A549 treated with Mapracorat at 1 μM for 4 hours (cell line): ENCODE measurements at places on chromosomes 13 and 19. TPM values are rescaled to one million over a fixed set of nuclear protein-coding genes. Genes with fewer than 3 reads are reported as not detected.

Gene ZNF93
- total RNA-seq = not detected in 5 replicates

Gene OR7A5
- total RNA-seq = not detected in 5 replicates

Gene TSSK6
- 0.66 to 2.2 TPM (median 1.9 TPM) in 5 replicates for total RNA-seq

Gene BEST2
- total RNA-seq = 1.5 to 2.3 TPM (median 1.8 TPM) in 5 replicates

Gene WDR62
- 19.3 to 30.3 TPM (median 26.1 TPM) in 5 replicates for total RNA-seq

Gene ETV2
- total RNA-seq = 1.7 to 3.1 TPM (median 2.9 TPM) in 5 replicates

Gene LCP1
- 0.16 to 0.23 TPM (median 0.19 TPM) in 5 replicates for total RNA-seq

Gene MBNL2
- 9.7 to 13.3 TPM (median 12.7 TPM) in 5 replicates for total RNA-seq

Gene GARIN5A
- 1.5 to 2.5 TPM (median 2.1 TPM) in 5 replicates for total RNA-seq

Gene ZNF560
- not detected in 5 replicates for total RNA-seq

Gene LILRB1
- total RNA-seq = 0.24 TPM in 1 of 5 replicates, not detected in the others

Gene SLITRK1
- not detected in 5 replicates for total RNA-seq

Gene FFAR1
- not detected in 5 replicates for total RNA-seq

Gene SPC24
- 14.5 to 21.4 TPM (median 18.8 TPM) in 5 replicates for total RNA-seq
